K562 (cell line): ENCODE measurements at places on chromosomes 16 and 17. TPM values are rescaled to one million over a fixed set of nuclear protein-coding genes. Genes with fewer than 3 reads are reported as not detected.
A peak's percentile ranks its signal among the peaks of the same experiment; 100 is the strongest.

GRCh38 chr17:31580316-31580705 lies 188.8 kb downstream of the RAB11FIP4 start:
- DNase-seq, result no peak

- DNase-seq, result no peak
Observed at GRCh38 chr16:85514295-85514597, 98.9 kb upstream of the GSE1 start.

- peak; percentile 86 for DNase-seq
Observed at GRCh38 chr16:81885976-81886586, 107.0 kb downstream of the PLCG2 start.

- peak; percentile 39 for DNase-seq
Observed at GRCh38 chr16:29825145-29826044, 5.1 kb downstream of the MVP start.

- peak; percentile 66 for DNase-seq
Observed at GRCh38 chr17:74408262-74408661, 23.6 kb upstream of the GPRC5C start.

MRPS23 gene
- polyA plus RNA-seq, result 105 and 127 TPM in 2 replicates

DNA sequence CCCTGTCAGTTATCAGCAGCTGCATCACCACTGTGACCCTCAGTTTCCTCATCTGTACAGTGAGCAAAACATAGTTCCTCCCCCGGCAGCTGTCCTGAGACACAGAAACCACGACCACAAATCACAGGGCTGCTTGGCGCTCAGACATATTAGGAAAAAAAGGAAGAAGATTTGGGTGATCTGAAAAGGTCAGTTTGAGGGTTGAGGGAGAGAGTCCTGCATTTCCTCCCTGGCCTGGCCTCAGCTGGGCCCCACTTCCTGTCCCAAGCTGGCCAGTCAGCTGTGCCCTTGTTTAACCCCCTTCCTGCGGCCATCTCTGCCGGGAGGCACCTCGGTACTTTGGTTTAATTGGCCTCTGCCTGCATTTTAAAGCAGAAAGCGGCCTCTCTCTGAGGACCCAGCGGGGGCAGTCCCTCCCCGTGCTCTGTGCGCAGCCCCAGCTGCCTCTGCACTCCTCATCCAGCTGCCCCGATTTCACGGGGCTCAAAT lies 24.0 kb upstream of the CIBAR2 start:
- DNase-seq, result peak; percentile 27

FOXL1 gene
- not detected in 2 replicates for polyA plus RNA-seq

DNA sequence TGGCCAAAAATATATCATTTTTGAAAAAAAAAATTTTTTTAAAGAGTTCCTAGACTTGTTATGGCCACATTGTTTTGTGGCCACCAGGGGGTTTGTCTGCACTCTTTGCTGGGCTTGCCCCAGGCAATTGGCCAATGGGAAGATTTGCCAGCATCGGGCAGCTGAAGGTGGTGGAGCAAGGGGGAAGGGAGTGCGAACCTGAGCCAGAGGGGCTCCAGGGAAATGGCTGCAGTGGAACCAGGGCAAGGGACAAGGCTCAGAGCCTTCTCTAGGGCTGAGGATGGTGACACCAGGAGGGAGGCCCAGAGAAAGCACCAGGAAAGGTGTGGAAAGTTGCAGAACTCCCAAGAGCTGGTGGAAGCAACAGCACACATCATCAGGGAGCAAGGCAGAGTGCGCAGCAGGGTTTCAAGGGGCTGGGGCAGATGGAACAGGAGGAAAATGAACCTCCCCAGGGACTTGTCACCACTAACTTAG lies 15.5 kb upstream of the CMIP start:
- DNase-seq, result peak; percentile 76

DNA sequence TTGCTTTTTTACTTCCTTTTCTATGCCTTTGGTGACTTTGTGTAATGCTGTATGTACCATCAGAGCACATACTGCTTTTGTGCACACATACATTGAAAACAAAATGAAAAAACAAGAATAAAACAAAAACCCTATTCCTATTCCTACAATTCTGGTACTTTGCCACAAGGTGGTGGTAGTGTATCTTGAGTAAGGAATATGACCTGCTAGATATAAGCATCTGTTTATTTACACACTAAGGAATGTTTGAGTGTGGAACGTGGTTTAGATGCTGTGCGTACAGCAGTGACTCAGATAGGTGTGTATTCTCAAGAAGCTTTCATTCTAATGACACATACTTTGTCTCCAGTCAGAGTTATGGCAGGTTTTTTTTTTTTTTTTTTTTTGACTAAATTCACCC lies 606.2 kb downstream of the WWOX start:
- peak; percentile 34 for DNase-seq
